CD4-positive, alpha-beta memory T cell (primary cell): ENCODE measurements at places on chromosomes 5 and 9. TPM values are rescaled to one million over a fixed set of nuclear protein-coding genes. Genes with fewer than 3 reads are reported as not detected.
A peak's percentile ranks its signal among the peaks of the same experiment; 100 is the strongest.

The LCN2 gene
- total RNA-seq = not detected

The WNT8A gene
- not detected for total RNA-seq

The MACIR gene
- 3.4 TPM for total RNA-seq

The SLC35D2 gene
- 30.3 TPM for total RNA-seq

The IFNA21 gene
- total RNA-seq = not detected

The SLF1 gene
- total RNA-seq = 16.5 TPM

The ADAMTS2 gene
- not detected for total RNA-seq

The ZFP37 gene
- total RNA-seq = 2.9 TPM

- peak overlapping the region; percentile 78 for H3K4me3 ChIP-seq
- H3K36me3 ChIP-seq = no peaks in the 10 kb centered on the region
- H3K27me3 ChIP-seq = no peaks in the 10 kb centered on the region
- DNase-seq = peak; percentile 53
Observed at GRCh38 chr5:52800394-52801213, 12.9 kb downstream of the ITGA1 start.

GRCh38 chr9:97046228-97046627, 7.3 kb upstream of the CTSV start:
- H3K27ac ChIP-seq = no peak overlapping the region
- DNase-seq = no peak
- no peaks in the 10 kb centered on the region for H3K36me3 ChIP-seq
- no peak overlapping the region for H3K4me3 ChIP-seq

DNA sequence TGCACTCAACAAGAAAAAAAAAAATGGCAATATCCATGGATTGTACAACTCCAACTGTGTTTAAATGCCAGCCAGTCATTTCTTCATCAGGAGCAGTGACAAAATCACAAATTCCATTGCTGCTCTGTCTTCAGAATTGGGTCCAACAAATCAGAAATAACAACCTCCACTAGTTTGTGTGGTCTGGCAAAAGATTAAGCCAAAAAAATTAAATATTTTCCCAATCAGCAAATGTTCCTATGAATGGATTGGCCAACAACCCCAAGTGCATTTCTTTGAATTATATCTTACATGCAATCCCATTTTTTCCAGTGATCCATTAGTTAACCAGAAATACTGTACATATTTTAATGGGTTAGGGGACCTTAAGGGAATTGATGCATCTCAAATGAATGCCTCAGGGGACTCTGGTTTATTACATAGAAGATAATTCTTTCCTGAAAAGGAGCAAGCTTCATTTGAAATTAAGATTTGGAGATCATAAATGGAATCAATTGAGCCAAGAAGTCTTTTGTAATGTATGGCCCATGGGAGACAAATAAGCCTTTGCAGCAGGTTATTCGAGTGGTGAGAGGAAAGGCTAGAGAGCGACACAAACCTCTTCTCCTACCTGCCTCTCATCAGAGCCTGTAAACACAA, 131.8 kb downstream of the TLE1 start:
- H3K36me3 ChIP-seq = no peaks in the 10 kb centered on the region
- DNase-seq = no peak
- no peak overlapping the region for H3K4me3 ChIP-seq
- no peaks in the 10 kb centered on the region for H3K27me3 ChIP-seq

DNA sequence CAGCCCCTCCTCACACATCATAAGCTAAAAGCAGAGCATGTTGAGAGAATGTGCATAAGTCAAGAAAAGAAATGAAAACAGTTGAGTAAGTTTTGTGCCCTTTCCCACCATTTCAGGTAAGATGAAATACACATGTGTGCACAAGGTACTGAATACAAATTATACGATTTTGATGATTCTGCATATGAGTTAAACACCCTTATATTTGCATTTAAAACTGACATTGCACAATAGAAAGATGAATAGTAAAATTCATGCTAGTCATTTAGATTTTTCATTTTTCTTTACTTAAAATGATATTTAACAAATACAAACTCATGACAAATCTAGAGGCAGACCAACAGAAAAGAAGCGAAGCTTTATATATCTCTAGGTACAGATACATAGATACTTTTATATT, 24.9 kb upstream of the PSD2 start:
- H3K4me3 ChIP-seq = no peak overlapping the region
- no peaks in the 10 kb centered on the region for H3K36me3 ChIP-seq
- DNase-seq = no peak
- no peak overlapping the region for H3K27ac ChIP-seq

DNA sequence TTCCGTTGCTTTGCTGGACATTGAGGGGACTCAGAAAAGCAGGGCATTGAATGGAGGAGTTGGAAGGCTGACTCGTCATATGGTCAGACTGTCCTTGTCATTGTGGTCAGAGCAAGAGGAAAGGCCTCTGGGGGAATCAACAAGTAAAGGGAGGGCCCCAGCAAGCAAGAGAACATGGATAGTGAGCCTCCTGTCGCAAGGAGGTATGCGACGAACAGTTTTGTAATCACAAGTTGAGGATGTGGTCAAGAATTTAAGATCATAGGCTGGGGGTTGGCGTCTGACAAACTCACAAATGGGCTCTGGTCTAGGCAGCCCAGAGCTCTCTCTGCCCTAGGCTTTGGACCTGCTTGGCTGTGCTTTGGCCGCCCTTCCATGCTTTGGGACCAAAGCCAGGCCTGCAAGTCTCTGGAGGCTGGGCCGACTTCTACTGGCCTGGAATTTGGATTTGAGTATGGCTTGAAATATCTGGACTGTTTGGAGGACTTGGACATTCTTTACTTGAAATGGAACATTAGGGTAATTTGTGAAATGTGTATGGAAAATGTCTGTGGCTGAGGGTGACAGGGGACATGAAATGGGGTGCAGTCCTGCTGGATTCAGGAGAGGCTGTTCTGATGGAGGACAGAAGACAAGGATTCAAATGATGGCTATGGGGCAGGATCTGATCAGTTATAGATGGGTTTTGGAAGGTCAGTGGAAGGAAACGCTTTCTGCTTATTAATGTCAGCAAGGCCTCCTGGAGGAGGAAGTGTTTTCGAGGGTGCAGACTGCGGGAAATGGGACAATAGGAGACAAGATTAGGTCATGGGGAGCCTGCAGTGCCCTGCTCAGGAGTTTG, 19.2 kb upstream of the NDST1 start:
- peaks cover 7% of the 10 kb centered on the region for H3K4me1 ChIP-seq
- no peak for DNase-seq
- no peak overlapping the region for H3K27ac ChIP-seq
- peaks cover 3% of the 10 kb centered on the region for H3K27me3 ChIP-seq
- no peak overlapping the region for H3K4me3 ChIP-seq

DNA sequence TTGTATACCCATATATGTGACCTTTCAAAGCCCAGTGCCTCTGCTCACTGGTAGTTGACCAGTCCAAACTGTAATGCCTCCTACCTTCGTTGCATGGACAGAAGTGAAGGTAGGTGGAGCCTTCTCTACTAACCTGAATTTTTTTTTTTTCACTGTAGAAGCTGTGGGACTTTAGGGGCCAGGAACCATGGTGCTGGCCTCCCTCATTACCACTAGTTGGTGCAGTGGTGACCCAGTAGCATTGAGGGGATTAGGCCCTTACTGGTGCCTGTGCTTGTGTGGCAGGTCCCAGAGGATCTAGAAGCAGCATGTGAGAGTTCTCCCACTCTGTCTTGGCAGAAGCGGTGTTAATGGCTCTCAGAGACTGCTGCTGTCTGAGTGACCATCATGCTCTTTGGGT, 2.3 kb downstream of the RALGPS1 start:
- peaks cover 5% of the 10 kb centered on the region for H3K4me1 ChIP-seq
- H3K36me3 ChIP-seq = no peaks in the 10 kb centered on the region
- H3K27ac ChIP-seq = no peak overlapping the region
- DNase-seq = no peak
- H3K27me3 ChIP-seq = no peaks in the 10 kb centered on the region
- no peak overlapping the region for H3K4me3 ChIP-seq

GRCh38 chr9:105405514-105406131, 42.2 kb upstream of the FSD1L start:
- peaks cover 22% of the 10 kb centered on the region for H3K4me1 ChIP-seq
- peak; percentile 73 for DNase-seq
- no peak overlapping the region for H3K4me3 ChIP-seq
- H3K36me3 ChIP-seq = no peaks in the 10 kb centered on the region
- H3K27me3 ChIP-seq = peaks cover 32% of the 10 kb centered on the region
- no peak overlapping the region for H3K27ac ChIP-seq

DNA sequence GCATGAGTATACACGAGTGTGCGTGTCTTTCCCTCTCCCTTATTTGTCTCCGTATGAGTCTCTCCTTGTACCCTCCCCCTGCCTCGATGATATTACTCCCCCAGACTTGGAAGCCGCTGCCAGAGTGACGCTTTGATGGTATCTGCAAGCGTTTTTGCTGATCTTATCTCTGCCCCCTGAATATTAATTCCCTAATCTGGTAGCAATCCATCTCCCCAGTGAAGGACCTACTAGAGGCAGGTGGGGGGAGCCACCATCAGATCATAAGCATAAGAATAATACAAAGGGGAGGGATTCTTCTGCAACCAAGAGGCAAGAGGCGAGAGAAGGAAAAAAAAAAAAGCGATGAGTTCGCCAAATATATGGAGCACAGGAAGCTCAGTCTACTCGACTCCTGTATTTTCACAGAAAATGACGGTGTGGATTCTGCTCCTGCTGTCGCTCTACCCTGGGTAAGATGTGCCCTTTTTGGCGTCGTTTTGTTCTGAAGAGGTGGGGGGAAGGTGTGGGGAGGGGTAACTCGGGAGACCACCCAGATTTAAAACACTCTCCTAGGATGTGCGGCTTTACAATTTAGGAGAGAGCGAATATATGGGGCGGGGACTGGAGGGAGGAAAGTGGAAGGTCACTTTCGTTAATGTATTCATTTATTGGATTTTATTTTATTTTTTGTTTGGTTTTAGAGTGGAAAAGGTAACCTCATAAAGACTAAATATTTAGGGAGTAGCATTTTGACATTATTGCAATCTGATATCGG, at the start of gene GABRG2:
TSS of gene GABRG2 (plus strand) at position 119 of the 757 bp plus-strand sequence. CDS start at position 346, 227 bp downstream.
- H3K4me1 ChIP-seq = no peaks in the 10 kb centered on the region
- no peak for DNase-seq
- H3K4me3 ChIP-seq = no peak within 1 kb of the TSS
- H3K27ac ChIP-seq = no peak within 1 kb of the TSS
- no peaks in the 10 kb centered on the region for H3K36me3 ChIP-seq

DNA sequence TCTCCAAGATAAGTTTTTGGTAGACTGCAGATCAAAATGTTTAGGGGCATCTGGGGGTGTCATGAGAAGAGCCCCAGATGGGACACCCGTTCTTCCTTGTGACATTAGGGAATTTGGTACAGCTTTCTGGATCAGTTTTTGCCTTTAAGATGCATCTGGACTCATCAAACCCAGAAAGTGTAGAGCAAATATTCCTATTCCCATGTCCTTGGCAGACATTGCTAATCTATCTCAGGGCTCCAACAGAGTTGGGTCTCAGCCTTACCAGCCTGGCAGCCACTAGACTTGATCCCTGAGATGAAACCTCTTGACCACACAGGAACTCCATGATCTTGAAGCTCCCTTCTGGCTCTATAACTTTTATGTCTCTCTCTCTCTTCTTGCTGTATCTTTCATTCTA, 35.6 kb downstream of the ERGIC1 start:
- H3K4me3 ChIP-seq = no peak overlapping the region
- no peaks in the 10 kb centered on the region for H3K27me3 ChIP-seq
- no peak overlapping the region for H3K27ac ChIP-seq
- DNase-seq = no peak

- DNase-seq = no peak
- H3K27me3 ChIP-seq = no peaks in the 10 kb centered on the region
- H3K27ac ChIP-seq = no peak overlapping the region
Observed at GRCh38 chr5:175274171-175274570, 169.8 kb downstream of the DRD1 start.

- H3K27ac ChIP-seq = no peak overlapping the region
- no peaks in the 10 kb centered on the region for H3K36me3 ChIP-seq
- H3K4me3 ChIP-seq = no peak overlapping the region
- no peaks in the 10 kb centered on the region for H3K4me1 ChIP-seq
Observed at GRCh38 chr9:104854613-104855012, 73.3 kb downstream of the ABCA1 start.

DNA sequence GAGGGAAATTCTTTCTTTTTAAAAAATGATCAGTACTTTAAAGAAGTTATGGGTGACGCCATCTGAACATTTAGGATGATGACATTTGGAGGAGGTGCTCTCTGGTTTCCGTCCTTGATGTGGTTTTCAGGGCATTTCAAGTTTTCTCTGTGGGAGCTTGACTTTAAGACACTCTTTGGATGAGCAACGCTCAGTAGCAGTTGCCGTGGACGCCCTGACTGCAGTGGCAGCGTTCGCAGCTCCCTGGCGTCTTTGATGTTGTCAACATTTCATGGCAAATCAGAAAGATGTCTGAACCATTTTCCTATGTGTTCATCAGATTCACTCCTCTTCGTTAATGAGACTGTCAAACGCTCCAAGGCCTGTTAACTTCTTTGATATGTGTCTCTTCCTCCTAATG, 86.1 kb downstream of the ZNF354C start:
- no peaks in the 10 kb centered on the region for H3K36me3 ChIP-seq
- no peak overlapping the region for H3K27ac ChIP-seq

- H3K4me1 ChIP-seq = no peaks in the 10 kb centered on the region
- H3K4me3 ChIP-seq = no peak overlapping the region
- H3K36me3 ChIP-seq = no peaks in the 10 kb centered on the region
- no peak overlapping the region for H3K27ac ChIP-seq
- no peak for DNase-seq
Observed at GRCh38 chr5:160937570-160937969, 85.6 kb upstream of the ATP10B start.

DNA sequence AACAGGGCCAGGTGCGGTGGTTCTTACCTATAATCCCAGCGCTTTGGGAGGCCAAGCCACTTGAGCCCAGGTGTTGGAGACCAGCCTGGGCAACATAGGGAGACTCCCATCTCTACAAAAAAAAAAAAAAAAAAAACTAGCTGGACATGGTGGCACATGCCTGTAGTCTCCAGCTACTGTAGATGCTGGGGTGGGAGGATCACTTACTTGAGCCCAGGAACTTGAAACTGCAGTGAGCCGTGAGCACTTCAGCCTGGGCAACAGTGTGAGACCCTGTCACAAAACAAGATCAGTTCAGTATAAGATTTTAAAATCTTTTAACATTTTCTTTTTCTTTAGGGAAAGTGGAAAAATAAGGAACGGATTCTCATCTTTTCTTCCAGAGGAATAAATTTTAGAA, 2.5 kb downstream of the BRIX1 start:
- peaks cover 26% of the 10 kb centered on the region for H3K36me3 ChIP-seq
- DNase-seq = no peak
- H3K27me3 ChIP-seq = no peaks in the 10 kb centered on the region
- no peak overlapping the region for H3K4me3 ChIP-seq
- peaks cover 40% of the 10 kb centered on the region for H3K4me1 ChIP-seq
